ENCODE measurements at places on chromosomes 2 and 18.

GRCh38 chr2:98761267-98761781, 30.4 kb upstream of the MGAT4A start:
- DNase-seq: peak; percentile 54

DNA sequence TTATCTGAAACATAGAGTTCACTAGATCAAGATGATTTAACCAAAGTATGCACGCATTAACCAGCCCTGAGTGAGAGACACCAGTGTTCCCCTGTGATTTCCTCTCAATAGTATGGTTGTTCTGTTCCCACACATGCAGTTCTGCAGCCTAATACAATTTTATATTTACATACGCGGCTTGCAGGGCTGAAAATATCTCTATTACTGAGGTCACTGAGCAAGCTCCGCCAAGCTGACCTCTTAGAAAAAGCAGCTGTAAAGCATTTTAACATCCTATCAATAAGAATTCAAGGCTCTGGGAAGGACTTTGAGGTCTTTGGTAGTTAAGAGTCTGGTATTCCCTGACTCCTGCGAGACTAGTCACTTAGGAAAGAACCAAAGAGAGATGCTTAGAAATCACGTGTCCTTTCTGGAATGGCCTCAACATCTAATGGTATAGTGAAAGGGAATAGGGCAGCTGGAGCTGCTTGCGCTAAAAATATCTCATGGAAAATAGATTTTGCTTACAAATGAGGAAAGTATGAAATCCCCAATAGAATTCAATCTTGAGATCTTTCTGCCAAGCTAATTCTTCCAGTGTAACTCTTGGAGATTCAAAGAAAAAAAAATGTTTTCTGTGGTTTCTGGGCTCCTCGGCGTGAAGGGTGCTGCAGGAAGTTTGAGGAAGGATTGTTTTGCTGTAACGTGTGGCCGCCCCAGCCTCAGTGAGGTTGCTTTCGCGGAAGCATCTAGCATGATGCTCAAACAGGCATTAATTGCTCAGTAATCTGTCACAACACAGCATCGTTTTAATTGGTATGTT, 59.2 kb downstream of the DOCK10 start:
- DNase-seq: no peak

DNA sequence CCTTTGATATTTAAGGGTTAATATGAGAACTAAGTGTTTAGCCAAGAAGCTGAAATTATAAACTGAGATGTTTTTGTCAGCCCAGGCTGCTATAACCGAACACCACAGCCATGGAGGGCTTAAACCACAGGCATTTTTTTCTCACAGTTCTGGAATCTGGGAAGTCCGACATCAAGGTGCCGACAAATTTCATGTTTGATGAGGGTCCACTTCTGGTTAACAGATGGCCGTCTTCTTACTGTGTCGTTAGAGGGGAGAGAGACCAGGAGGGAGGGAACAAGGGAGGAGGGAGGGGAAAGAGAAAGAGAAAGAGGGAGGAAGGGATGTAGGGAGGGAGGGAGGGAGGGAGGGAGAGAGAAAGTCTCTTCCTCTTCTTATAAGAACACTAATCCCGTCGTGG, 6.5 kb upstream of the CNDP2 start:
- DNase-seq: no peak

GRCh38 chr2:217650229-217650628, 352.6 kb downstream of the TNS1 start:
- DNase-seq: no peak

DNA sequence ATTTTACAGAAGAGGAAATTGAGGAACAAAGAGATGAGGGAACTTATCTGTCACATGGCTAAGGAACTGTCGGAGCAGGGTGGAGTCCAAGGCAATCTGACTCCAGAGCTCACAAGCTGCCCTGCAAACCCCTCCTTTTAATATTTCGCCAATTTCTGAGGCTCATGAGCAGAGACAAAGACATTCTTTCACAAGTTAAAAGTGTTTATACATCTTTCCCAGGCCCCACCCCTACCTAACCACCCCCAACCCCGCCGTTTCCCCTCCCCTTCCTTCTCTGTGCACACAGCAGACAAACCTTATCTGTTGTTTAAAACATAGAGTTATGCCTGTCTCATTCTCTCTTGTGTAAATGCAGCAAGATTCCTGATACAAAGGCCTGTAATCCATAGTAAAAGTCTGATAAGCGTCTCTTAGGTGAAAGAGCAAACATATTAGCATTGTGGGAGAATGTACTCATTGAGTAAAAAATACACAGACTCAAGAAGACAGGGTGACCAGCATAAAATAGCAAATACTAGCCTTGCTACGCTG, 44.3 kb downstream of the EPHA4 start:
- no peak for DNase-seq

DNA sequence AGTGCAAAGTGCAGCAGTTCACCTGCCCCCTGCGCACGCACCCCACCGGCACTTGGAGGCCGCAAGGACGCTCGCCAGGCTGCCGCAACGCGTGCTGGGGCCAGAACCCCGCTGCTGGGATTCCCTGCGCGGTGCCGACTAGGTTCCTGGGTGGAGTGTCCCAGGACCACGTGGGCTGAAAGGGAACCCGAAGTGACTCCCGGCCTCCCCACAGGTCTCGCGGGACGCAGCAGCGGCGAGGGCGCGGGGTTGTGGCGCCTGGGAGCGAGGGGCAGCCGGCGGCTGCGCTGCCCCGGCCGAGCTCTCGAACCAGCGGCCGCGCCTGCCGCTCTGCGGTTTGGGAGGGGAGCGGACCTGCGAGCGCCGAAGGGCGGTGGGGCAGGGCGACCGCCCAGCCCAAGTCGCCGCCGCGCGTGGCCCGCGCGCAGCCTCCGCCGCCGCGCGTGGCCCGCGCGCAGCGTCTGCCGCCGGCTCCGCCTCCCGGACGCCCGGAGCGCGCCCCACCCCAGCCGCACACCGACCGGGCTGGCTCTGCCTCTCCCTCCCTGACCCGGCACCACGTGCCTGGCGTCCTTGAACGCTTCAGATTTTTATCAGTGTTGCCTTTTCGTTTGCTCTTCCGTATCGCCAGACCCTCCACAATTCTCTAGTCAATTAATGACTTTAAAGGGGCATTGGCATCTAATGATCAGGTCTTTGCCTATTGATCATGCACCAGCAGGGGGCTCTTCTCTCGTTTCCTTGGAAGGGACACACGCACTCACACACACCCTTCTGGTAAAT, at the start of gene FTCDNL1:
Gene FTCDNL1 (minus strand): TSS at position 475 of the 783 bp plus-strand sequence. CDS start 2,230 bp downstream, outside the sequence.
- peak; percentile 53 for DNase-seq

- DNase-seq: no peak
Measured at GRCh38 chr2:26899500-26900164, 51.7 kb downstream of the DPYSL5 start.

DNA sequence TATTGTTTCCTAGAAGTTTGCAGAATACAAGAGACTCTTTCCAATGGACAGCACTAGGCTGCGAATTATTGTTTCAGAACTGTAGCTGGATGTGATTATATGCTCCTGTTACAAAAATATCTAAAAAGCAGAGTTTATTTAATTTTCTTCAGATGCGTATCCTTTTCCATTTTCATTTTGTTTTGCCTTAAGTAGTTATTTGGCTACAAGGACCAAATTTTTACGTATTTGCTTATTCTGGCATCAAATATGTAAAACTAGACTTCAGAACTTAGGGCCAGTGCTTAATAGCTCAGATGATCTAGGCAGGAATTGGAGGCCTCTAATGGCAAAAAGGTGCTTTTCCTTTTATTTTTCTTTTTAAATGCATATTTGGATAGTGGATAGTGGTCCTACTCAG, 18.7 kb downstream of the MEP1B start:
- no peak for DNase-seq

DNA sequence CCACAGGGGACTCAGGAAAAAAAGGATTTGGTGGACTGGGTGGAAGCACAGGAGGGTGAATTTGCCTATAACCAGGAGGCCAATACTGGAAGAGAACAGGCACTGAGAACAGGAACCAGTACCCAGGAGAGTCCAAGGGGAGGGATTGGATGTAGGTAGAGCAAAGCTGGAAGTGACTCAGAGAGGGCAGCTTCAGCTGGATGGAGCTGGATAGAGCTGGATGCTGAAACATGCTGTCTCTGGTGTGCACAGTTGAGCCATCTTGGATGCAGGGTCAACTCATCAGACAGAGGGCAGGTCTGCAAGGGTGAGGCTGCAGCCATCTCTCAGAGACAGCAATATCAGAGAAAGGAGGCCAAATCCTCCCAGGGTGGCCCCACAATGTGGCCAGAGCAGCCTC, 134.0 kb downstream of the GALNT14 start:
- no peak for DNase-seq

- no peak for DNase-seq
Measured at GRCh38 chr18:26803643-26804042, 61.9 kb downstream of the AQP4 start.

DNA sequence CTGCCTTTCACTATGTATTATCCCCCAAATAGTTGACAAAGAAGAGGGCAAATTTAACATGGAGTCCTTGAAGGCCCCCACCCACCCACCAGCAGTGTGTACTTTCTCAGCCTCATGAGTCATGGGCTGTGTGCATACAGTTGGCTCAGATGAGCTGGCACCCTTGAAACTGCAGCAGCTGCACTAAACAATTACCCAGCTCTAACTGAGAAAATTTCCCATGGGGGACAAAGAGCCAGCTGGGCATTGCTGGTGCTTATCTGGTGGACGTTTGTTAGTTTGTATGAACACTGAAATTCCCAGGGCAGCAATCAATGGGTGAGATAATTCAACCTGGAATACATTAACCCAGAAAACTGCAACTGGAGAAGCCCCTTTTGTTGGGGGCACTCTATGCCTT, 131.7 kb downstream of the GCA start:
- no peak for DNase-seq

GRCh38 chr2:223161873-223162458, 110.0 kb downstream of the KCNE4 start:
- no peak for DNase-seq

All from activated CD4-positive, alpha-beta T cell treated with anti-CD3 and anti-CD28 coated beads for 24 hours (primary cell).